Stimulated activated CD4-positive, alpha-beta T cell treated with anti-CD3 and anti-CD28 coated beads, Interleukin-1b, Interleukin-23, amount 100 ng/mL, for 24 hours (primary cell): ENCODE measurements at places on chromosomes 1 and 21.

GRCh38 chr1:245260110-245260882 is 105.5 kb downstream of the KIF26B start:
- no peak for DNase-seq

- DNase-seq = no peak
Measured at GRCh38 chr1:209130886-209131285, 452.6 kb upstream of the CAMK1G start.

GRCh38 chr1:47478090-47478489 is 40.2 kb downstream of the FOXD2 start:
- DNase-seq = no peak

- no peak for DNase-seq
Measured at GRCh38 chr1:115697619-115698018, 55.8 kb downstream of the VANGL1 start.

DNA sequence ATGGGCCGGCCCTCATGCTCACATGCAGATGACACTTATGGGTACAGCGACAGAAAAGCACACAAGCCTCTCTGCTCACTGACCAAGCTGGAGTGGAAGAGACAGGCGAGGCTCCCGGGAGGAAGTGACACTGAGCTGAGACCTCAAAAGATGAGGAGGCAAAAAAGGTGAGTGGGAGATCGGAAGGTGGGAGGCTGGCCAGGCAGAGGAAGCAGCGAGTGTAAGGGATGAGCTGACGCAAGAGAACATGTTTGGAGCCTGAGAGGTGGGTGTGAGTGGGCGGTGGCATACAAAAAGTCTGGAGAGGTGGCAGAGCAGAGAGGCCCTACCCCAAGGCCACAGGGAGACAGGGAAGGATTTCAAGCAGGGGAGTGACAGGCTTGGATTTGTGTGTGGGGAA is 18.2 kb upstream of the CDCP2 start:
- no peak for DNase-seq

DNA sequence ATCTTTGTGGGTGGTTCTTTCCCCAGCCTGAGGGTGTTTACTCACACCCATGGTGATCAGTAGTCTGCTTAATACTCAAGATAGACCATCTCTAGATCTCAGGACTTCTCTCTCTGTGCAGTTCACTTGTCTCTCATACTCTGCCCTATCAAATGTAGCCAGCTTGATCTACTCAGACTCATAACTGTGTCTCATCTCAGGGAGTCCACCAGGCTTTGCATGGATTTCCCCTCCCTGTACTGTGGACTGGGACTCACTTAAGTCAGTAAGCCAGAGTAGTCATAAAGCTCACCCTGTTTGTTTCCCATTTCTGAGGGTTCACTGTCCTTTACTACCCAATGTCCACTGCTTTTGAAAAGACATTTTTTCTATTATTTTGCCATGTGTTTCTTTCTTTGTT is 41.8 kb downstream of the LYPLAL1 start:
- DNase-seq = no peak

DNA sequence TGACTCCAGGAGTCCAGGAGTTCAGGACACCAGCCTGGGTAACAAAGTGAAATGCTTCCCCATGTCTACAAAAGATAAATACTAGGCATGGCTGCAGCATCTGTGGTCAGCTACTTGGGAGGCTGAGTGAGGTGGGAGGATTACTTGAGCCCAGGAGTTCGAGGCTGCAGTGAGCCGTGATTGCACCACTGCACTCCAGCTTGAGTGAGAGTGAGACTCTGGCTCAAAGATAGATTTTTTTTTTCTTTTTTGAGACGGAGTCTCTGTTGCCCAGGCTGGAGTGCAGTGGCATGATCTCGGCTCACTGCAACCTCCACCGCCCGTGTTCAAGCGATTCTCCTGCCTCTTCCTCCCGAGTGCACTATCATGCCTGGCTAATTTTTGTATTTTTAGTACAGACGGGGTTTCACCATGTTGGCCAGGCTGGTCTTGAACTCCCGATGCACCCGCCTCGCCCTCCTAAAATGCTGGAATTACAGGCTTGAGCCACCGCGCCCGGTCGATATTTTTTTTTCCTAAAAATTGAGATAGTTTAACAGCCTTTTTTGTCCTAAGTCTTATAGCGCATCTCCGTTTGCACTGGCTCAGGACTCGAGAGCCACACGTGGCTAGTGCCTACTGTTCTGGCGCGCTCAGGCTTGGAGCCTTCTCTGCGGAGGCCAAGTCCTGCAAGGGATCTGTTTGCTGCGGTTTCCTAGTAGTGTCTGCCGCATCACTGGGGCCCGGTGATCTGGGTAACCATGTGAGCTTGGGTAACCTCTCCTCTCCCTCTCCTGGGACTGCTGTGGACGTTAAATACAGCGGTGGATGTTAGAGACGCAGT is 1.0 kb upstream of the MFN2 start:
- no peak for DNase-seq

GRCh38 chr1:116664366-116664977 is 3.1 kb downstream of the IGSF3 start:
- no peak for DNase-seq

- no peak for DNase-seq
Measured at GRCh38 chr1:17790383-17791054, 35.4 kb downstream of the ACTL8 start.

- no peak for DNase-seq
Measured at GRCh38 chr1:112583366-112583765, 35.6 kb downstream of the ST7L start.

DNA sequence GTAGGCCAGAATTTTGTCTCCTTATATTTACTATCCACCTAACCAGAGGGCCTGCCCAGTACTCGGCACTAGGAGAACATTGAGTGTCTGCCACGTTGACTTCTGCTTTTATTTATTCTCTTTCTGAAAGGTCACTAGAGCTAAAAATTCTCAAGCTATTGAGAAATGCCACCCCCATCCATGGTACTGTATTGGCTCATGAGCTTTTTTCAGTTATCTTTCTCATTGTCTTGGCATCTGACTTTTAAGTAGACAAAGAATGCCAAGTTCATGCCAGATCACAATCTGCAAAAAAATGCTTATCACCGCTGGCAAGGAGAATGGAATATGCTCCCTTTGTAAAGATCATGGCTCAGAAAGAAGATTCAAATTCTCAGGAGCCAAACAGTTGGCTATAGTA is 49.8 kb upstream of the MROH9 start:
- DNase-seq = no peak

- DNase-seq = no peak
Measured at GRCh38 chr1:170284016-170284415, 138.3 kb downstream of the NTMT2 start.

- no peak for DNase-seq
Measured at GRCh38 chr1:205438213-205439158, 16.6 kb upstream of the LEMD1 start.

DNA sequence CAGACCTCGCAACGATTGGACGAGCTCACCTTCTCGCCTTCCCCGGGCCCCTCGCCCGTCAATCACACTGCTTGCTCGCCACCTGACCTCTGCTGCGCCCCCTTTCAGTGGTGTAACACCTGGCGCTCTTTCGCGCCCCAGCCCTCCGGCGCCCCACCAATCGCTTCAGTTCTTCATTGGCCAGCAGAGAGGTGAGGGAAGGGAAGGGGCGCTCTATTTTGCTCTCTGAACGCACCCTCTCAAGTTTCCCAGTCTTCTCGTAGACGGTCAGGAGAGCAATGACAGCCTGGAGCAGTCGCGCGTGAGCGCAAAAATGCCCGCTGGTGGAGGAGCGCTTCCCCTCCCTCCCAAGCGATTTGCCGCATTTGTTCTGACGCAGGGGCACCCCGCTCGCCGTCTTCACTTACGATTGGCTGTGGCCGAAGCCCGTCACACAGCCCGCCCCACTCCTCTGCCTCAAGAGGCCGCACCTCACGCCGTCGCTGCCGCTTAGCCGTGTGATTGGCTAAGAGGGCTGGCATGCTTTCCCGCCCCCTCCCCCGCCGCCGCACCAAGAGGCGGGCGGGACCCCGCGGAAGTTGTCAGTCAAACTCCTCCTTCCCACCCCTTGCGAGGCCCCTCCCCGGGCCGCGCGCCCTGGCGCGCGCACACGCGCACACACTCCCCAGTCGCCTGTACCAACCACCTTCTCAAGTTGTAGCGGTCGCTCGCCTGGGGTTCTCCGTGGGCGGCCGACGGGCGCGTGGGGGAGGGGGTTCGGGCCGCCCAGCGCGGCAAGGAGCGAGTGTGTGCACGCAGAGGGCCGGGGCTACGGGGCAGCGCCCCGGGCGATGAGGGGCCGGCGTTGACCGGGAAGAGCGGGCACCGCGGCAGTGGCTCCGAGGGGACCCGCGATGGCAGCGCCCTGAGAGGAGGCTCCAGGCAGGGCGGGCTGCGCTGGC is at the start of gene PPP2R5A:
Gene PPP2R5A, plus strand, starts transcription at position 667 of the 941 bp plus-strand sequence. CDS start 701 bp downstream, outside the sequence.
- peak; percentile 93 for DNase-seq

DNA sequence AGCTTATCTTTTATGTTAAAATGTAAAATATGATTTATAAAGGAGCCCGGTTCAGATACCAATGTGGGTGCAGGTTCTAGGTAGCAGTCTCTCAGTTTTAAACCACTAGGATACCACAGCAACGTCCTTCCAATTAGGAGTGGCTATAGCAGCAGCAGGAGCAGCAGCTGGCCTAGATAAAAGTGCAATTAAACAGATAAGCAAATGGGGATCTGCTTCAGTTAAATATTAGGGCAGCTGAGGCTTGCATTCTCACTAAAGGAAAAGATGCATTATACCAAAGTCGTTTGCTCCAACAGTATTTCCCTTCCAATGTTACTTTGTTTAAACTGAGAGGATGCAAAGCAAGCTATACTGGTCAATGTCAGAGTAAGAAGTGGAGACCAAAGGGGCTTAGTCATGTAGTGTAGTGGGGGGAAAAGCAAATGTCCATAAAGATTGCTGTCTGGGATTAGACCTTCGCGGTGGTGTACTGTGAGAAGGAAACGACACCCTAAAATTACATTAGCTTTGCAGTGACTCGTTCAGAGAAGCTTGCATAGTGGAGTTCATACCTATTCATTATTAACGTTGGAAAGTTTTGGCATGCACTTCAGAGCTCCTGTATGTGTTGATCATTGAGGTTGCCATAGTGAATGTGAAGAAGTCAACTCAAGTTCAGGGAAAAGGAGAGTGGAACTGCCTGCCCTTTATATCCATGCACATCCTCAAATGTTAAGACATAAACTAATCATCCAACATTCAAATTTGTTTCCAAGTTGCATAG is 272.2 kb downstream of the VAV3 start:
- DNase-seq = no peak

GRCh38 chr1:63466759-63467158 is 56.3 kb downstream of the ITGB3BP start:
- no peak for DNase-seq

- no peak for DNase-seq
Measured at GRCh38 chr1:3207217-3207848, 138.3 kb downstream of the PRDM16 start.

GRCh38 chr1:160637065-160637464 is 9.8 kb downstream of the SLAMF1 start:
- DNase-seq = no peak

GRCh38 chr1:39984951-39985350 is 30.0 kb downstream of the MFSD2A start:
- no peak for DNase-seq

- no peak for DNase-seq
Measured at GRCh38 chr1:80846966-80847365, 953.8 kb upstream of the ADGRL2 start.

- DNase-seq = no peak
Measured at GRCh38 chr1:172446547-172446946, 2.7 kb upstream of the PIGC start.

DNA sequence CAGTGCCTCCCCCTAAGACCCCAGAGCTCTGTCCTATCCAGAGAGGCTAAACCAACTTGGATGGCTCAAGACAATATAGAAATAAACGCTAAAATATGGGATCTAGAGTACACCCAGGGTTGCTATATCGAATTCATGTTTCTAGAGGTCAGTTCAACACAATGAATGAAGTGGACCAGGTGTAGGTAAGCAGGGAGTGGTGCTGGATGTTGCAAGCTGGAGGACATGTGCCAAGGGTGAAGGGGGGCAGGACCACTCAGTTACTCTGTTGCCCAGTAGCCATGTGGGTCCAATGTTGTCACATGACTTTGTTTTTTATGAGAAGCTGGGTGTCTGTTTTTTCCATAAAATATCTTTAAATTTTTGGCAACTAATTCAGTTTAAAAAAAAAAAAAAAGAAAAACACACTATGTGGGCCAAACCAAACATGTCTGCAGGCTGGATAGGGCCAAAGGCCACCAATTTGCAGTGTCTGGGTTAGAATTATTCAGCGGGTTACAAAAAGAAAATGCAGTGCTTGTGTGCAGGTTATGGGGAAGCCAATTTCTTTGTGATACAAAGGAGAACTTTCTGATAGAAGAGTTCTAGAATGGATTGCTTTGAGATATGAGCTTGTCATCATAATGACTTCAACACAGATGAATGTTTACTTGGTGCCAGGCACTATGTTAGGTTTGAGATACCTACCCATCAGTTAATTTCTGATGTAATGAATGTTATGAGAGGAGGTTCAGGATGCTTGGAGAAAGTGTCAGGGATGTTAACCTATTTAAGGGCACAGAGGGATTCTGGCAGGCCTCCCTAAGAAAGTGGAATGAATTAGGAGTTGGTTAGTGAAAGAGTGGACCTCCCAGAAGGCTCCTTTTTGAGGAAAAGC is 8.9 kb downstream of the CACHD1 start:
- DNase-seq = no peak

- no peak for DNase-seq
Measured at GRCh38 chr1:18012686-18013085, 94.9 kb upstream of the IGSF21 start.

GRCh38 chr1:89466307-89466930 is 58.2 kb upstream of the LRRC8B start:
- no peak for DNase-seq

GRCh38 chr1:177620636-177621190 is 349.1 kb downstream of the SEC16B start:
- DNase-seq = no peak

GRCh38 chr1:59473831-59474230 is 176.9 kb downstream of the FGGY start:
- no peak for DNase-seq
